ENCODE measurements at places on chromosomes 12 and 14.

GRCh38 chr12:106220536-106220935 is 27.3 kb downstream of the CKAP4 start:
- no peak for DNase-seq

- no peak for DNase-seq
These were observed 51.1 kb upstream of the HIF1A start for GRCh38 chr14:61644175-61644574.

DNA sequence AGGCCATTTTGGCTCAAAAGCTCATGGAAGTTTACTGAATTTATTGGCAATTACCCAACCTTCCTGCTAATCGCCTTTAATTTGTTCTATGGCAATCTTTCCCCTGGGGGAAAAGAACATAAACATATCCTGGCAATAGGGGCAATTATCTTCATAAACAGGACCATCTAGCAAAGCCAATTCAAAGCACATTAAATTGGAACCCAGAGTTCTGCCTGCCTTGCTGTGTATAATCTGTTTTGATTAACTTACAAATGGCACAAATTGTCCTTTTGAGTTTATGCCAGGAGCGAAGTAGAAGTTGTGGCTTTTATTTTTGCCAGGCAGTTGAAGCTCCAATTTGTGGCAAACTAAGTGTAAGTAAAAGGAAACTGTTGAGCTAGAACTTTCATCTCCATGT is 68.6 kb downstream of the C12orf50 start:
- no peak for DNase-seq

GRCh38 chr14:88079624-88080023 is 74.7 kb downstream of the GPR65 start:
- no peak for DNase-seq

DNA sequence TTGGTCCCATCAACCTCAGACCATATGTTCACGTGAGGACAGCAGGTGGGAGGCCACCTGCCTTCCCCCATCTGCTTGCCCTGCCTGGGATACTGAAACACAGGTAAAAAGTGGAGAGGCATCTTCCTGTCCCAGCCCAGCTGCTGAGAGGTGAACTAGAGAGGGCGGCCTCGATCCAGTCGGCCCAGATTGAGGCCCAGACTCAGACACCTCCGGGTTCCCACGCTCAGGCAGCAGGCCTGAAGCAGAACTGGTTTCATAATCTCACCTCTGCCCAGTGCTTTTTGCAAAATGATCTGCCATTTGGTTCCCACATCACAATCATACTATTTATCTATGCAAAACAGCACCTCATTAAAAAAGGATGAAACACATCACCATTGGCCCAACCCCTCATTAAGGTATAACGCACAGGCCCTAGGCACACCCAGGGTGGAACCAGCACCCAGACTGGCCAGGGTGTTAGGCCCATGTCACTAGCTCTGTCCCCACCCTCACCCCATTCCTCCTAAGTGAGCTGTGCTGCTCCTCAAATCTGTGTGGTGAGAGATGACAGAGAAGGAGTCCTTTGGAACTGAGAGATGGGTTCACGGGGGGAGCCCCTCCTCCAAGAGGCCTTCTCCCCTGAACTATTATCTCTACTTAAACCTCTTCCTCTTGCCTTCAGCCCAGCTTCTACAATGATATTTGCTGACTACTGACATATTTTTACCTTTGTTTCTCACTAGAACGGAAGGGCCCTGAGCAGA is 81.1 kb downstream of the ZFP36L1 start:
- DNase-seq, result no peak

All from G401 (cell line).